ENCODE measurements at places on chromosomes 2 and 18.

DNA sequence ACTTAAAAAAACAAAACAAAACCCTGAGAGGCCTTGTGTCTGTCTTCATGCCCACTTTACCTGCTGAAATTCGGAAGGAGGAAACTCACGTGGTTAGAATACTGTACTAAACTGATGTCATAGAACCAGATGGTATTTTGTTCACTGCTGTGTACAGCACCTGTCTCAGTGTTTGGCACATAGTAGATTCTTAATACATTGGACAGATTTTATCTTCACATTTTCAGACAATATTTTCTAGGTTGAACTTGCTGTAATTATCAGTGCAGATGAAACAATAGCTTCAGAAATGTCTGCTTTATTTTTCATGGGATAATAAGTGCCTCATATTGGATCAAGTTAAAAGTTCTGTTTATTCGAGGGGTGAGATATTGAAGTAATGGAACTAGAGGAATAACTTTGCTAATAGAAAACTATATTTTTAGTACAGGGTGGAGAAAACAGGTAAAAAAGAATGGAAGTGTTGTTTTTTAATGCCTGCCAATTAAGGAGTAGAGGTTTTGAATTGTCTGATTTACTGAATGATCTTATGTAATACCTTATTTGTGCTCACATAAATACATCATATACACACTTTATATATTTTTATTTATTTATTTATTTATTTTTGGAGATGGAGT lies 23.7 kb downstream of the DDX1 start:
- no peak for DNase-seq

DNA sequence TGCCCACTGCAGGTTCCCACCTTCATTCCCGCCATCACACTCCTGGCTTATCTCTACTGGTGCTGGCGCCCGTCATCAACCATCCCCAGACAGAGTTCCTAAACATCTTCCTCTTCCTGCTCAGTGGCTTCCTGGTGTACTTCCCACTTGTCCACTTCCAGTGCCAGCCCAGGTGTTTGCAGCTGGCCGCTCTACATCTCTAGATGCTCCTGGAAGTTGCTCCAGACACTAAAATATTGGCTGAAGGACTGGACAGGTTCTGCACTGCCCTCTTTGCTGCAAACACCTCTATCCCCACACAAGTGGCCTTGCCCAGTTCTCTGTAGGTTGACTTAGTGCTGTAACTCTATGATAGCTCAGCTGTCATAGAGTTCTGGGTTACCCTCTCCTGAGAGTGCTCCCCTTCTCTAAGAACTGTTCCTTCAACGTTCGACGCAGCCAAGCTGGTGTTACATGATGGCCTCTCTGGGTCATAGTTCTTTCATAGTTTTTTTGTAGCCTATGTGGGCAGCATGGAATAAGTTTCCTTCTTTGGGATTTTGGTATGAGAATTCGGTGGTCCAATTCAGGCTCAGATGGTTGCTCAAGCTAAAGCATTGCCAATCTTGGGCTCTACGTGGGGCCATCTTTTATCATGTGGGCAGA lies 45.8 kb upstream of the PUM2 start:
- no peak for DNase-seq

DNA sequence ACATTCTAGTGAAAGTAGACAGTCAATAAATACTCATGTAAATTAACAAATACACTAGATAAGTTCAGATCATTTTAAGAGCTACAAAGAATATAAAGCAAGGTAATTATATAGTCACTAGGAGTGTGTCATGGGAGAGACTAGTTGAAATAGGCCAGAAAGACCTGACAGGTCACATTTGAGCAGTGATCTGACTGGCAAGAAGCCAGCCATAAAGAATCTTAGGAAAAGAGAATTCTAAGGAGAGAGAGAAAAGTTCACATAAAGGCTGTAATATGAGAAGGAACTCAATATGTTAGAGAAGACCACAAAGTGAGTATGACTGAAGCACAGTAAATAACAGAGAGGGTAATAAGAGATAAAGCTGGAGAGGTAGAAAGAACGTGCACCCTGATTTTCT lies 31.2 kb downstream of the VSNL1 start:
- DNase-seq = no peak

GRCh38 chr2:32738939-32739338 lies 111.1 kb downstream of the TTC27 start:
- no peak for DNase-seq

DNA sequence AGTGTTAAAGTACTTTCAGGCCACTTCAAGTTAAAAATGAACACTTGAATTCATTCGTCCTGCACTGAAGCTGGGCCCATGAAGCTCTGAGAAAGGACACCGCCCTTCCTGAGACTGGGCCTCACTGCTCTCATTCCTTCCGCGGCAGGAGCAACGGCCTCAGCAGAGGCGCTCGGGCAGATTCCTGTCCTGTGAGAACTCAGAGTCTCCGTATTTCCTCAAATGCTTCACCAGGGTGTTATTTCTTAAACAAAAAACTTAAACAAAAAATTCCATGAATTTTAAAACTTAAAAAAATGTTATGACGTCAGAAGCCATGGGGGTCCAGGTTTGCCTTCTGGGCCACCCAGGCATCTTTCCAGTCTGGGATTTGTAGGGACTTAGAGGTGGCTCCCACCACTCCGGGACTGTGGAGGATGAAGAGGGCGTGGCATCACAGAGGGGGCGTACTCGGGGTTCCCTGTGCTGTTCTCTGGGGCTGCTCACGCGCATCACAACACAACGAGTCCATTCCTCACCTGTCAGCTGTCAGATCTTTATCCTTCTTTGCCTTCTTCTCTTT lies 115.9 kb upstream of the ASB18 start:
- no peak for DNase-seq

DNA sequence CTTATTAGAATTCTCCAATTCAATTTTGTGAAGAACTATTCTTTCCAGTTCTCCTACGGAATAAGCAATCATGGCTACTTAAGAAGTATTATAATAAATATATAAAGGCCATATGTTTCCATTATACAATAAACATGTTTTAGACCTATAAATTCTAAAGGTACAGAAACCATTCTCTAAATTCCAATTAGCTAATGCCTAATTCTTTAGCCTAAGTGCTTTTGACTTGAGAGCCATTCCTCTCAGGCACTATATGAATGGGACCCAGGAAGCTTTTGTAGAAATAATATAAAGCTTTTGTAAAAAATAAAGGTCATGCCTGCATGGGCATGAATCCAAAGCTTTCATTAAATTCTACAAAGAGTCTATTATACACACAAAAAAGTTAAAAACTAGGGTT lies 161.0 kb upstream of the UNC80 start:
- no peak for DNase-seq

DNA sequence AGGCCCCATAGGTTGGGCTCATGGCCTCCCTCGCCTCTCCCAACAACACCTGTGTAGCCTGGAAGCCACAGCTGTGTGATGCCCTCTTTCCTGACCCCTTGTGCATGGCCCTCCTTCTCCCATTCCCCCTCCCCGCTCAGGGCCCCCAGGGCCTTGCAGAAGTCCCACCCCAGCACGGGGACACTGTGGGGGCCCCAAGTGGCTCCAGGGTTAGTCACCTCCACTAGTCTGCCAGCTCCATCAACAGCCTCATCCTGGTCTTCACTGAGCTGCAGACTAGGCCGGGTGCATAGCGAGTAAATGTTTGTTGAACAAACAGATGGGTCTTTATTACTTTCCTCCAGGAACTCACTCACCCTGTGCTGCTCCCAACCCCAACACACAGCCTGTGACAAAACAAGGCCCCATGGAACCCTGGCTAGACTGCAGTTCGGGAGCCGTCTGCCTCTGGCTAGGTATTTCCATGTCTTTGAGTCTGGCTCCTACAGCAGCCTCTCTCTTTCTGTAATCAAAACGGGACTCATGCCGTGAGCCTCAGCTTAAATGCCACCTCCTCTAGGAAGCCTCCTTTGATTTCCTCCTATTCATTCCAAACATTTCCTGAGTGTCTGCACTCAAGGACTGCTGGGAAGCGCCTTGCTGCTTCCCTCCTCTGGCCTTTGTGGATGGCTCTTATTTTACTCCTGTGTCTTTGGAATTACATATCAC lies 109.9 kb upstream of the ID2 start:
- no peak for DNase-seq

DNA sequence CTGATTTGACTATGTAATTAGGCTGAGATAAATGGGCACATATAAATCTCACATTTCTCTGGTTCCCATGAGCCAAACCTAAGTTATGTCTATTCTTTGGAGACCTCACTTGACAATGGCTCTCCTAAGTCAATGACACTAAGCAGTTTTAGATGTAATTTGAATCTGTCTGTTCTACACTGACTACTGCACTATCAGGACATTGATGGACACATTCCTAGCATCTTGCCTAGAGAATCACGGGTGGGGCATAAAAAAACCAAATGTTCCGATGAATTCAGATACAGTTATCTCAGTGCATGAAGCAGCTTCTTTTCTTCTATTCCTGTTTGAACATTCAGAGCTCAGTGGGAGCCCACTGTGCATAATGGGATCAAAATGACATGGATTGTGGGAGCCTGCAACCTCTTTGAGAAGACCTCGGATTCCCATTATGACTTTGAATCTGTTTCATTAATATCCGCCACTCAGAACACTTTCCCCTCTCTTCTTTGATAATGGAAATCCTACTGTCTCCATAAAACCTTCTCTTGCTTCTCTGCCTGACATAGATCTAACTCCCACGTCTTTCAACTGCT lies 110.8 kb downstream of the FSHR start:
- DNase-seq = no peak

GRCh38 chr2:675460-675859 lies 1.7 kb downstream of the TMEM18 start:
- DNase-seq = no peak

DNA sequence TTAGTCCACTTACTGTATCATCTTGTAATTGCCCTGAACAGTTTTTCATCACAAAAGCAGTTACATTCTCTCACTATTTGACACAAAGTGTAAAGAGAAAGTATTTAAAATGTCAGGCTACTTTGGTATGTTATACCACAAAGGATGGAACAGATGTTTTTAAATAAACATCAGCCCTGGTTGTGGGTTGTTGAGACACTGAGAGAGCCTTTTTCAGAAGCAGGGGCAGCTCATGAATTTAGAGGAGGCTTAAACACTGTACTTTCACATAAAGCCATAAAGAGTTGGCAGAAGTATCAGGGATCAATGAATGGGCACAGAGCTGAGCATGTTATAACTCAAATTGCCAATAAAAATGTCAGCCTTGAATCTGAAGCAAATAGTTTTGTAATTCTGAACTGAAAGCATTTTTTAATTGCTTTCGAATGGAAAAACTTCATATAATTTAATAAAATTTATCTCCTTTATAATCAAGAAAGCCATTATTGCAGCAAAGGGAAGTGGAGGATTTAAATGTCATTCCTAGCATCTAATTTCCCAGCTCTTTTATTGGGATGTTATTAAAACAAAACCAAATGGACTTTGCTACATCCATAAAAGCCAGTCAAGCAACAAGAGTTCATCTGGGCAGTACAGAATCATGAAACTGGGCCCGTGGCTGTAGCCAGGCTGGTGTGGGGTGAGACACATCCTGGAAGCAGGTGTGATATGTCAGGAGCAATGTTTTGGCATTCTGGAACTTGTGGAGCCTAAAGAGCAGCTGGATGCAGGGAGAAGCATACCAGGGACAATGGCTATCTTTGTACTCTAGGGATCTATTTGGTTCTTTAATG lies 95.1 kb upstream of the NT5C1B start:
- peak; percentile 85 for DNase-seq

GRCh38 chr2:64666810-64667438 lies 13.2 kb upstream of the SERTAD2 start:
- DNase-seq = no peak

DNA sequence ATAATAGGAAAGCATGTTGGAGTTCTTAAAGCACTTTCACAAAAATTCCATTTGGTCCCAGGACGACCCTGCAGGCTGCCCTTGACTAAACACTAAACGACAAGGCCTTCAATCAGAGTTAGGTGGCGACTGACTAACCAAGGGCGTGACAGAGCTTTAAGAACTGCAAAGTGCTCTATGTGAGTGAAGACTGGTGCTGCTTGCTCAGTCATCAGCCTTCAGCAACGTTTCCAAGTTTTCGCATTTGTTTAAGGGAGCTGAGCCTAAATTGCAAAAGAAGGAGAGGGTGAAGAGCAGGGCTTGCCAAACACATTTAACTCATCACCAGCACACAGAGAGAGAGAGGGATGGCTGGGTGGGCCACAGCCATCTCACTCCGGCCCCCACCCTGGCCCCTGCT lies 204.7 kb upstream of the PID1 start:
- DNase-seq = no peak

DNA sequence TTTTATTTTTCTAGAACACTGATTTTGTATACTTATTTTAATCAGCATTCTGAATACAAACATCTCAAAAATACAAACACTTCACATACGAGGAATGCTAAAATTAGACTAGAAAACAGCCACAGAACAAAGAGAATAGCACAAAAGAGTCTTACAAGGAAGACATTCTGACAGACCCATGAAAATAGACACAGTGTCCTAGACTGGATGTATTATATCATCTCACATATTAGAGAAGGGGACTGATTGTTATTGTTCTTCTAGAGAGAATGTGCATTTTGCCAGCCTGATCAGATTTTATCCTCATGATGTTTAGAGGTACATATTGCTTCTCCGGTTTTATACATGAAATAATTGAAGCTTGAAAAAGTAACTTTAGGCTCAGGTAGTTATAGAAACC lies 357.9 kb downstream of the DPP10 start:
- DNase-seq = no peak

DNA sequence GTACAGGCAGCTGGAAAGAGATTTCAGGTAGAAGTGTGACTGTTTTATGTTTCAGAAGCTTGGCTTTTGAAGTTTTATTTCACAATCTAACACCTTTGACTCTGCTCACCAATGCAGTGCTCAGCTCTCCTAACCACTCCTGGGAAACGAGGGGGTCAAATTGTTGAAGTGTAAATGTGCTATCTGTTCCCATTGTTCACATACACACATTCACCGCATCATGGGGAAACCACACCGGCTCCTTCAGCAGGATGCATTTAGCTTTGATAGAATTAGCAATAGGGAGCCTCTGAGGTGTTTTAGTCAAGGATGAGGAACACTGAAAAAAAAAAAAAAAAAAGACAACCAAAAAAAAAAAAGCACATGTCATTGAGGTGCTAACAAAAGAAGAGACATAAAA lies 13.4 kb upstream of the DLGAP1 start:
- no peak for DNase-seq

DNA sequence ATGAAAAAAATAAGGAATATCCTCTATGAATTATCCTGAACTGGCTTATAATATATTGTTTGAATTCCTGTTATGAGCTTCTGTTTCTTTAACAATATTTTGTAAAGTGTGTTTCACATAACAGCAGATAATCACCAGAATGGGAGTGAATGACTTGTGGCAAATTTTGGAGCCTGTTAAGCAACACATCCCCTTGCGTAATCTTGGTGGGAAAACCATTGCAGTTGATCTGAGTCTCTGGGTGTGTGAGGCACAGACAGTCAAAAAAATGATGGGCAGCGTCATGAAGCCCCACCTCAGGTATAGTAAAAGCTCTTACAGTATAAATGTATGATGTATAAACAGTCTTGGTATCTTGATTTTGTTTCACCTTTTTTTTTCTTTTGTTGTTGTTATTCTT lies 5.9 kb downstream of the GEN1 start:
- no peak for DNase-seq

DNA sequence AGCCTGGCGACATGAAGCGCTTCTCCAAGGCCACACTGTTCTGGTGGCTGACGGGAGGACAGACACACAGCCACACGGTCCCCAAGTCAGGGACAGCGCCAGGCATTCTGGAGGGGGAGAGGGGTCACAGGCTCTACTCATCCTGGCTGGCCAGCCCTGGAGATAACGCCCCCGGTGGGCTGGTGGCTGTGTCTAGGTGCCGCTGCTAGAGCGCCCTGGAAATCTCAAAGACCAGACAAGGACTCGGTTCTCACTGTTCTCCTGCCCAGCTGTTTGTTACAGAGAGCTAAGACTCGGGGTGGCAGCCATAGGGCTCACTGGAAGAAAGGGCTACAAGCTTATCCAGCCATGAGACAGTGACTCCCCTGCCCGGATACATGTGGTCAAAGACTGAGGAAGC lies 72.0 kb downstream of the KCNF1 start:
- no peak for DNase-seq

Data from HFF-Myc (cell line).